ENCODE measurements at places on chromosomes 3 and 15.
A peak's percentile ranks its signal among the peaks of the same experiment; 100 is the strongest.

DNA sequence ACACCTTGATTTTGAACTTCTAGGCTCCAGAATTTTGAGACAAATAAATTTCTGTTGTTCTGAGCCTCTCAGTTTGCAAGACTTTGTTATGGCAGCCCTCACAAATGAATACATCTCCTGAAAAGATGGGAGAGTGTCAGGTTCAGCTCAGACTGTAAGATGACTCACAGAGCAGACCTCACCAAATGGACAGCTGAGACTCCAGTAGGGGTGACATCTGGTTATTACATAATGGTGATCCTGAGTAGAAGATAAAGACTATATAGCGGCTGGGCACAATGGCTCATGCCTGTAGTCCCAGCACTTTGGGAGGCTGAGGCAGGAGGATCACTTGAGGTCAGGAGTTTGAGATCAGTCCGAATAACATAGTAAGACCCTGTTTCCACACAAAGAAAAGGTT lies 26.2 kb upstream of the MTMR14 start:
- DNase-seq = no peak

GRCh38 chr3:14531856-14532395 lies 8.2 kb downstream of the GRIP2 start:
- no peak for DNase-seq

DNA sequence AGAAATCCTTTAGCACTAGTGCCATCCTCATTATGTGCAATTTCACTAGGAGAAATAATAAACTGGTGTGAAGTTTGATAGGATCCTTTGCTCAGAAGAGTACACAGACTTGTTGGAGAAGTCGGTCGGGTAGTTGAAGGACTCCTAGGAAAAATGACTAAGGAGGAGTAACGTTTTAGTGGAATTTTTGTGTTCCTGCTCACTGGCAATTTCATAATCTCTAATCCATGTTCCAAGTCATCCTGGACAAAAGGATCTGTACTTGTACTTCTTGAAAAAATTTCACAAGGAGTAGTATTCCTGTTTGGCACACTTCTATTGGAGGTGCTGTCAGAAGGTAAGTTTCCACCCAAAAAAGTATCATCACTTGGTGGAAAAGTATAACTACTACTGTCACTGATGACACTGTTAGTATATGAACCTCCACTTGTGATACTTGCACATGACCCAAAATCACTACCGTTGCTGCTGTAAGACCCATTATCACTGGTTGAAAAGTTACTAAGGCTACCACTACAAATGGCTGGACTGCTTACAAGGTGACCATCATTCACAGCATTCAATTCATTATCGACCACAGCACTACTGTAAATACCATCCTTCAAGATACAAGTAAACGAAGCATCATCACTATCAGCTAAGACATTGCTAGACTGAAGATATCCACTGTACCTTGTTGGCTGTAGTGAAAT lies 77.4 kb downstream of the NEDD4 start:
- DNase-seq = no peak

GRCh38 chr3:109234300-109234699 lies 82.0 kb downstream of the DPPA2 start:
- no peak for DNase-seq

GRCh38 chr3:124584245-124584551 lies 146.1 kb upstream of the UMPS start:
- no peak for DNase-seq

DNA sequence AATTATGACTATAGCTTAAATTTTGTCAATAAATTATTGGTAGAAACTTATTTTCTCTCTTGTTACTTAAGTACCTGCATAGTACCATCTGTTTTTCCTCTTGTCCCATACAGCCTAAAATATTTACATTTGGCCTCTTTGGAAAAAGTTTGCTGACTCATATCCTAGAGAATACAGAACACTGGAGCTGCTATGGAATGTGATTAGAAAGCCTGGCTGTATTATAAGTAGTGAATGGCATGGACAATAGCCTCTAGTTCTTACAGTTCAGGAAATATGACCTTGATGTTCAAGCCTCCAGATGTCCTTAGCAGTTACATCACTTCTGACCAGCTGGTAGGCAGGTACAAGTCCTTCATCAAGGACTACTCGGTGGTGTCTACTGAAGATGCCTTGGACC lies 28.3 kb downstream of the ST8SIA2 start:
- DNase-seq = no peak

DNA sequence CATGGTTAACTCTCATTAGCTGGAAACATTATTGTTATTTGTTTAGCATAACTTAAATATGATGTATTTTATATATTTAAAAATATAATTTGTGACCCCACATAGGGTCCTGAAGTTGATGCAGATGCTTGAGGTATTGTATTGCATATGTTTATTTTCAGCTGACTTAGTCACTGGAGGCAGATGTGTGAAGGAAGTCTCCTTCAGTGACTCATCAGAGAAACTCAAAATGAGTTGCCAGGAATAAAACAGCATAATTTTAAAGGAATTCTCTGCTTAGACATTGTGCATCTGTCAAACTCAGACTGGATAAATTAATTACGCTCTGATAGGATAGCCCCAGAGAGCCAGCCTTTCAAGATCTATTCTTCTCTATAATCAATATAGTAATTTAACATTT lies 7.9 kb upstream of the OR4F6 start:
- no peak for DNase-seq

- no peak for DNase-seq
Measured at GRCh38 chr3:99175276-99175812, 273.8 kb upstream of the DCBLD2 start.

GRCh38 chr15:64274341-64274950 lies 81.5 kb downstream of the CSNK1G1 start:
- DNase-seq = no peak

DNA sequence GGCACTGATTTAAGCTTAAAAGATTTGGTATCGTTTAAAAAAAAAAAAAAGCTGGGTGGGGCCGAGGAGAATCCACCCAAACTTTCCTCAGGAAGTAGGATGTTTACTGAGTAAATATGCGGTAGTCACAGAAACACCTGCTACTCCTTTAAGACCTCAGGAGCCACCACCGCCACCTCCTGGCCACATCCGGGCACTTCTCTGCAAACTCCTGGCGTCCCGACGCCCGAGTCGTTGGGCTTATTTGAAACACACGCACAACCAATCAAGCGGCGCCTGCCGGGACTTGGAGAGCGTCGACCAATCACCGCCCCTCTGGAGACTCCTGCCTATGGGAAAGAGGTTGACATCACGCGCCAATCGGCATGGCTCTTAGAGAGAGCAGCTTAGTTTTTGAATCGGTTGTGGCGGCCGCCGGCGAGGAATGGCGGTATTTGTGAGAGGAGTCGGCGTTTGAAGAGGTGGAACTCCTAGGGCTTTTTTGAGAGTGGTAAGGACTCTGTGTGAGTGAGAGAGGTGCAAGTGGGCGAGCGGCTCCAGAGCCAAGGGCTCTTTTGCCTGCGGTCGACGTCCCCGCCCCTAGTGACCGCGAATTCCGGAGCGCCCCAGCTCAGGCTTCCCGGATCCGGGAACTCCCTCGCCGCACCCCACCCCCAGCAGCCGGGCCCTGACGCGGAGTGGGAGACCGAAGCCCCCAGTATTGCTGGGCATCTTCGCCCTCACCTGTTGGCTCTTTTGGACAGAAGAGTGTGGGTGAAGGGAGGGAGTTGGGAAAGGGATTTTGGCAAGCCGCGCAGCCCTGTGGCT lies at the start of gene ECT2:
TSS of gene ECT2 (plus strand) at position 359 of the 807 bp plus-strand sequence. CDS start 3,805 bp downstream, outside the sequence.
- peak; percentile 97 for DNase-seq

DNA sequence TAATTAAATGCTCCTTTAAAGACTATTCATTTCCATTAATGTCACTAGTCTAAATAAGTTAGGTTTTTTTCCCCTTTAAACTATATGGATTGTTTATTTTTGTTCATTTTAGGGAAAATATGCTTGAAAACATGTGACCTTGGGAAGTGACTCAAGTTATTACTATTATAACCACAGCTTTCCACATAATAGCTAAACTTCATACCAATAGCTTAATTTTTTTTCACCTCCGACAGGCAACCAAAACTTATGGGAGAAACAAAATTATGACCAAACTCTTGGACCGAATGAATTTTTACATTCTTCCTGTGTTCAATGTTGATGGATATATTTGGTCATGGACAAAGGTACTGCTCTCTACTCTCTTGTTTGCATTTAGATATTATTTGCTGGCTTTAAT lies 16.2 kb downstream of the CPA3 start:
- DNase-seq = no peak

DNA sequence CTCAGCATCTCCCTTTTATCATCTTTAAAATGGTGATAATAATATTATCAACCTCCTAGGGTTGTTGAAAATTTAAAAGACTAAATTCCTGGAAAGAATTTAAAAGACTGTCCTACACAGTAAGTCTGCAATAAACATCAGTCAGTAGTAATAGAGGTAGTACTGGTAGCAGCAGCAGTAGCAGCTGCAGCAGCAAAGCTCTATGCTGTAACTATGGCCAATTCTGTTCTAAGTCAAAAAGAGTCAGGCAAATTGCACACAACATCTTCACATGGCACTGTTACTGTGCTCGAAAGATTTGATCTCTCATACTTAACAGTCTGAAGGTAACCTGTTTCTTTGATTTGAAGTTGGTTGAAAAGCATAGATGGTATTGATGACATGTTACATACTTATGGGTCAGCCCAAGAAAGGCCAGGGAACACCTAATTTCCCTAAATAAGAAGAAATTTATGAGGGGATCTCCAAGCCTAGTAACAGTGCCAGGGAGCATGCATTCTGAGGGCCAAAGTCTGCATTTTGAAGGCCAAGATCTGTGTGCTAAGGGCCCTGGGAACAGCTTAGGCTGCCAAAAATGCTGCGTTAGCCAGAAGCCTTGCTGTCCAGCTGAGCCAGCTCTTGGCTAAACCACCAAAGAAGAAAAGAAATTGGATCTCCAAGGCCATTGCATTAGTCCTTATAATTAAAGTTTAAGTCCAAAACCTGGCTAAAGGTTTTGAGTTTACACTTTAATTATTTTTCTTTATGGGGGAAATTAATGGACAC lies 68.2 kb downstream of the SIDT1 start:
- no peak for DNase-seq

DNA sequence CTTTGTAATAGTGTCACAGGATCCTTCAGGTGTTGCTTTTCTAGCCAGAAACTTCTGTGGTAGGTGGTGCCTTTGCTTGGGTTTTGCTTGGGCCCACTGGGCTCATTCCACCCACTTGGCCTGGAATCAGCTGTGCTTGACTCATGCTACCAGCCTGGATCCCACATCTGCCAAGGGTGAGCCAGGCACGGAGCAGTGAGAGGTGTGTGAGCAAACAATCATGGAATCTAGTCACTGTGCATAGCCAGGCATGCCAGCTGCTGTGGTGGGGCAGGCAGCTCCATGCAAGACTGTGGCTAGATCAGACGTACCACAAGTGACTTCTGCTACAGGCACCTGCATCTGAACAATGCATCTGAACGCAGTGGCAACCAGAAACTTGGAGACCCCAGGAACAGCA lies 275.9 kb downstream of the UBE2E2 start:
- no peak for DNase-seq

DNA sequence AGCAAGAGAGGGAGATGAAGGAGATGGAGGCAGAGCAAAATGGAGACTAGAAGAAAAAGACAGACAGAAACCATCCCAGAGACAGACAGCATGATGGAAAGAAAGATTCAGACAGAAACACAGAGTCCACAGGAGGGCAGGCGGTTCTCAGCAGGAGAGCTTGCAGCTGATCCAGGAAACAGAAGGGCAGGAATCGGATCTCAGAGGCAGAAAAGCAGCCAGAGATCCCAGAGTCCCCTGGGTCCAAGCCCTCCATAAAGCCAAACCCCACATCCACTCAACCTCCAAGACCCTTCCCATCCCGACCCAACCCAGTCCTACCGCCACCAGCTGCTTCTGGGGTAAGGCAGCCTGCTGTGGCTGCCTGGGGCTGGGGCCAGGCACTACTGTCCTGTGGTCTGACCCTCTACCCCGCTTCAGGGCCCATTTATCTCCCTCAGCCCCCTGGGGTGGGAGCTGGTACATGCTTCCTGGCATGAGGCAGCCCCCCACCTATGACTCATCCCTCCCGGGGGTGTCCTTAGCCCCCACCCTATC lies at the start of gene UCN2:
TSS of gene UCN2 (minus strand) at position 400 of the 537 bp plus-strand sequence. CDS start 657 bp downstream, outside the sequence.
- no peak for DNase-seq

GRCh38 chr15:55289746-55290527 lies at the start of gene RAB27A:
TSS of gene RAB27A (minus strand) at chr15:55289813. CDS start at chr15:55234934, 54,879 bp downstream.
- DNase-seq = peak; percentile 3

DNA sequence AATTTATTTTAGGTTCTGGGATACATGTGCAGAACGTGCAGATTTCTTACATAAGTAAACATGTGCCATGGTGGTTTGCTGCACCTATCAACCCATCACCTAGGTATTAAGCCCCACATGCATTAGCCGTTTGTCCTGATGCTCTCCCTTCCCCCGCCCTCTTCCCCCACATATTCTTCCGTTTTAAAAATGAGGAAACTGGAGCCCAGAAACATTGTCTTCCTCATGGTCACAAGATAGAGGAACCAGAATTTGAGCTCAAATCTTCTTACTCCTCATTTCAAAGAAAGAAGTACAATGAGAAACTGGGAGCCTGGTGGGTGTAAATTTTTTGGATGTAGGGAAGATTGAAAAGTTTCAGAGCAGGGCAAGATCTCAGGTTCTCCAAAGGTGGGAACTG lies 56.1 kb upstream of the USP3 start:
- no peak for DNase-seq

DNA sequence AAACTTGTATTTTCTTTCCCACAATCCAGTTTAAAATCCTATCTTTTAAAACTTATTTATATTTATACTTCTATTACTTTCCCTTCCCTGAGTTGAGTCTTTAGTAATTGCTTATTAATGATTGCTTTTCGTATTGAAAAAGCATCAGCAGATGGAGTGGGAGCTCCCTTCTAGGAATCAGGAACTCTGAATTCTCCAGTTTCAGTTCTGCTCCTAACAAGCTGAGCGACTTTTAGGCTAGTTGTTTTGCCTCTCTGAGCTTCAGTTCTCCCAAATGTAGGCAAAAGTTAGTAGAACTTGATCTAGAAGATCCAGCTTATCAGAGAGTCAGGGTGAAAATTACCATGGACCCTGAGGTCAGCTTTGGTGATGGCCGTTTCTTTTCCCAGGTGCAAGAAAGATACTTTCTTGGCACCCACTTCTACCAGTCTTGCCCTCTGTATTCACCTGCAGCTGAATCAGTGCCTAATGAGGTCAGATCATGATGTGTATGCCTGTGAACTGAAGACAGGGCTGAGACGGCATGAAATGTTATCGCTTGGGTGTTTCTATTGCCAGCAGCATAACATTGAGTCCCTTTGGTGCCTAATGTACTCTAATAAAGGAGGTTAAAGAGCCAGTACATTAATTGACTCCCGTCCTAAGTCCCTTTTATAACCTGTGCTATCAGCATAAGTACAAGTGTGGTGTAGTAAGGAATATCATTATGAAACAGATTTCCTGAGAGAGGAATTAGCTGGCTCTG lies 194.5 kb upstream of the TBC1D5 start:
- no peak for DNase-seq

GRCh38 chr15:57806003-57806402 lies 99.5 kb downstream of the POLR2M start:
- no peak for DNase-seq

- DNase-seq = peak; percentile 3
Measured at GRCh38 chr3:70516076-70516475, 203.6 kb upstream of the MDFIC2 start.

DNA sequence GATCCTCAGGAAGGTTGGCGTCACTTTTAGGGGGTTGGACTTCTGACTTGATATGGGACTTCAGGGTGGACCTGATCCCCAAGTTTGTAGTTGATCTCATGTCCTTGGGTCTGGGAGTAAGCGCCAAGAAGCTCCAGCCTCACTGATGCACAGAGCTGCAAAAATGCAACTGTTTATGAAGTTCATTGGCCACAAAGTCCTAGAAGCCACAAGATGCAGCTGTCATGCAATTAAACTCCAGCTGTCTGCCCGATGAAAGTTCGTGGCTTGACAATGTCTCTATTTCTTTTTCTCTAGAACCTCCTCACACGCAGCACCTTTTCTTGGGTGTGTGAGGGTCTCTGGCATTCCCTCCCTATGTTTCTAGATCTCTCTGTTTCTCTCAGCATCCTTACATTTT lies 9.2 kb upstream of the ACAN start:
- DNase-seq = no peak
